Karpas-422 (cell line): ENCODE measurements at places on chromosomes 4 and X.

GRCh38 chrX:79181401-79181800 is 36.9 kb downstream of the GPR174 start:
- no peak overlapping the region for H3K4me3 ChIP-seq
- no peaks in the 10 kb centered on the region for H3K36me3 ChIP-seq
- no peaks in the 10 kb centered on the region for H3K27me3 ChIP-seq
- DNase-seq, result no peak
- H3K4me1 ChIP-seq, result no peaks in the 10 kb centered on the region

DNA sequence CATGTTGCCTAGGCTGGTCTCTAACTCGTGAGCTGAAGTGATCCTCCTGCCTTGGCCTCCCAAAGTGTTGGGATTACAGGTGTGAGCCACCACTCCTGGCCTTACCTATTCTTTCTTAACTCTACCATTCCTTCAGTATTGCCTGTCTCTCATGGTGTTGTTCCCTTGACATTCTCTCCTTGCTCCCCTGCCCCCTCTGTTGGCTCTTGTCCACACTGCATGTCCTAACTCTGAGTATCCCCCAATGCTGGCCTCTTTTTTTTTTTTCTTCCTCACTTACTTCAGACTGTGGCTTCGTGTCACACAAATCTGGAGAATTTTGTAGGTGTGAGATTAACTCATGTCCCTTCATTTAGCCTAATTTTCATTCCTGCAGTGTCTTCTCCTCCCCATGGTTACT is 22.9 kb upstream of the FRMPD4 start:
- H3K27ac ChIP-seq, result no peak overlapping the region
- H3K4me3 ChIP-seq, result no peak overlapping the region
- no peaks in the 10 kb centered on the region for H3K27me3 ChIP-seq
- DNase-seq, result peak; percentile 51

GRCh38 chr4:185322803-185323202 is 72.9 kb downstream of the LRP2BP start:
- no peaks in the 10 kb centered on the region for H3K4me1 ChIP-seq
- DNase-seq, result no peak
- H3K36me3 ChIP-seq, result peaks cover 10% of the 10 kb centered on the region
- H3K27ac ChIP-seq, result no peak overlapping the region

- H3K27me3 ChIP-seq, result no peaks in the 10 kb centered on the region
- H3K4me1 ChIP-seq, result peaks cover 72% of the 10 kb centered on the region
- no peak overlapping the region for H3K4me3 ChIP-seq
These were observed 14.7 kb downstream of the STAP1 start for GRCh38 chr4:67573193-67573592.

- no peak for DNase-seq
- peaks cover 5% of the 10 kb centered on the region; the same call in 1 of the 2 replicates for H3K4me1 ChIP-seq
- no peaks in the 10 kb centered on the region for H3K36me3 ChIP-seq
- no peak overlapping the region for H3K27ac ChIP-seq
- H3K27me3 ChIP-seq, result no peaks in the 10 kb centered on the region
These were observed 113.7 kb upstream of the ACTRT1 start for GRCh38 chrX:128165884-128166408.

DNA sequence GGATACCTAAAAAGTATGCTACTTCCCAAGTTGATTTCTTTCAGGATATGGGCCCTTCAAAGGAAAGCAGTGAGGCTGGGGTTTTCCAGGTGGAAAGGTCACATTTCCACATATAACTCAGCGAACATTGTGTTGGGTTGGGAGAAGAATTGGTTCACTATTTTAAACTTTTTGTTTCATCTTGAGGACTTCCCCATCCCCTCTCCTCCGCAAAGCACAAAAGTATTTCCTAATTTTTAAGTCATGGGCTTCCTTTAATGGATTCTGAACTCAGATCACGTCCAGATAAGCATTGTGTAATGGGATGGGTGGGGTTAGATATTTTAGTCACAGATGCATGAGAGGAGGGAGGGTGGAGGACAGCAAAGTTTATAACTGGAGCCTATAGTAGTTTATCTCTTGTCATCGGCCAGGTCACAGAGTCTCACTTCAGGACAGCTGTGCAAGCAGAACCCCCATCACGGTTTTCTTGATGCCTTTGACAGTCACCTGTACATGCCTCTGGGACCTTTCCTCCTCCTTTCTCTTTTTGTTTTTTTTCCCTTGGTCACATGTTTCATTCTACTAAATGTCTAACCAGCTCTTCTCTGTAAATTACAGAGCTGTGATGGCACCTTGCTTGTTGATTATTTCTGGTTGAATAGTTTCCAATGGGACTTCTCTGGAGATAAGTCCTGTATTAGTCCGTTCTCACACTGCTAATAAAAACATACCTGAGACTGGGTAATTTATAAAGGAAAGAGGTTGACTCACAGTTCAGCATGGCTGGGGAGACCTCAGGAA is 115.4 kb downstream of the PTTG2 start:
- no peak for DNase-seq
- no peaks in the 10 kb centered on the region for H3K36me3 ChIP-seq
- no peaks in the 10 kb centered on the region for H3K4me1 ChIP-seq

GRCh38 chr4:89158884-89159503 is 47.7 kb downstream of the TIGD2 start:
- no peaks in the 10 kb centered on the region for H3K36me3 ChIP-seq
- H3K4me1 ChIP-seq, result no peaks in the 10 kb centered on the region
- DNase-seq, result peak; percentile 68

DNA sequence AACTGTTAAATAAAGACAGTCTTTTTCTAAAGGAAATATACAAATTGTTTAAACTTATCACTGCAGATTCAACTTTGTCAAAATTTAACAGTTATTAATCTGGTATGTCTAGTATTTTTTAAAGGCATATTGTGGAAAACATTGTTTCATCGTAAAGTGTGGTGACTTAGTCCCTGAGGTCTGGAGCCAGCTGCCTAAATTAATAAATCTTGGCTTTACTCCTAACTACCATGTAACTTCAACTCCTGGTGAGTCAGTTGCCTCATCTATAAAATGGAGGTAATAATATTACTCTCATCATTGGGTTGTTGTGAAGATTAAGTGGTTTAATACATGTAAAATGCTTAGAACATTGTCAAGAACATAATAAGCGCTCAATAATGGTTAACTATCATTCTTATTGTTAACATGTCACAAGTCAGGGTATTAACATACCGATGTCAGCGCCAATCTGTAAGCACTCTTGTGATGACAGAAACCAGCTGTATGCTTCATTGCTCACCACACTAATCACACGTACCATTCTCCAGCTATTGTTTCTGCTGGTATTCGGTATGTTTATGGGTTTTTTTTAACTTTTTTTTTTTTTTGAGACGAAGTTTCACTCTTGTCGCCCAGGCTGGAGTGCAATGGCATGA is 14.1 kb upstream of the SMIM43 start:
- H3K27me3 ChIP-seq, result no peaks in the 10 kb centered on the region
- no peak for DNase-seq
- no peak overlapping the region for H3K4me3 ChIP-seq
- no peaks in the 10 kb centered on the region for H3K4me1 ChIP-seq
- H3K27ac ChIP-seq, result no peak overlapping the region

GRCh38 chrX:135024526-135024925 is 2.2 kb upstream of the RTL8B start:
- H3K27me3 ChIP-seq, result no peaks in the 10 kb centered on the region
- H3K4me3 ChIP-seq, result no peak overlapping the region
- no peak overlapping the region for H3K27ac ChIP-seq
- no peaks in the 10 kb centered on the region for H3K36me3 ChIP-seq

- H3K27me3 ChIP-seq, result no peaks in the 10 kb centered on the region
- no peak for DNase-seq
- H3K4me3 ChIP-seq, result no peak overlapping the region
- no peak overlapping the region for H3K27ac ChIP-seq
- no peaks in the 10 kb centered on the region for H3K4me1 ChIP-seq
These were observed 129.5 kb upstream of the MAGEB18 start for GRCh38 chrX:26008691-26009090.

- H3K4me3 ChIP-seq, result no peak overlapping the region
- no peak for DNase-seq
- H3K27me3 ChIP-seq, result no peaks in the 10 kb centered on the region
- peaks cover 2% of the 10 kb centered on the region; the same call in 1 of the 2 replicates for H3K4me1 ChIP-seq
These were observed 108.6 kb downstream of the CENPC start for GRCh38 chr4:67436742-67437141.

GRCh38 chr4:14383652-14384051 is 618.6 kb upstream of the CPEB2 start:
- DNase-seq, result no peak
- H3K4me1 ChIP-seq, result no peaks in the 10 kb centered on the region
- no peaks in the 10 kb centered on the region for H3K36me3 ChIP-seq
- no peak overlapping the region for H3K4me3 ChIP-seq
- H3K27me3 ChIP-seq, result no peaks in the 10 kb centered on the region

DNA sequence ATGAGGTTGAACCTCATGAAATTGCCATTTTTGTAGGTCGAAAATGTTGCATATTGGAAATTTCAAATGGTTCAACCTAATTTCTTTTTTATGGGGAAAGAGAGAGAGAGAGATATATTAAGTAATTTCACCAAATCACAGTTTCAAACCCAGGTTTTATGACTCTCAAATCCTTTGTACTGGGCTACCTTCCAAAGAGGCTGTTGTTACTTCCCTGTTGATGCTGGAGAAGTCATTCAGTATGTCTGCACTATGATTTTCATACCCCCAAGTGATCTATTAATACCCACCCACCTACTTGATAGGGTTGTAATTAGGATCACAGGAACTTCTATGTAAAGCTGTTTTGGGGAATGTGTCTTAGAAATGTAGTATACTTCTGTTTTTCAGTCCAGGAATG is 109.9 kb downstream of the ZNF330 start:
- no peak overlapping the region for H3K4me3 ChIP-seq
- H3K36me3 ChIP-seq, result no peaks in the 10 kb centered on the region
- DNase-seq, result no peak

DNA sequence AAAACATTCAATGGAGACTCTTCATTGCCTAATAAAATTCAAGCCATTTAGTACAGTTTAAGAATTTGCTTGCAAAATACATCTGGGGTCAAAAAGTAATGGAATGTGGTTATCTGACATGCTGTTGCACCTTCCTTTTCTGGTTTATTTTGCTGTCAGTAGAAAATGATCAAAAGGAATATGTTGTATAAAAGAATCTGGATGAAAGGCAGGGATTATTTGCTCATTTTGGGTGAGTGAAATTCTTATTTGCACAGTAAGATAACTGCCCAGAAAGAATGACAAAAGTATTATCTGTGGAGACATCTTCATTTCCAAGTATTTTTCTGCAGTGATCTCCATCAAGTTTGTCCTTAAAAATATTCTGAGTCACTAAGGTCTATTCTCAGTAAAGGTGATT is 30.4 kb downstream of the BOD1L1 start:
- no peaks in the 10 kb centered on the region for H3K27me3 ChIP-seq
- DNase-seq, result no peak
- H3K36me3 ChIP-seq, result peaks cover 33% of the 10 kb centered on the region
- no peak overlapping the region for H3K4me3 ChIP-seq
- H3K4me1 ChIP-seq, result peaks cover 15% of the 10 kb centered on the region

DNA sequence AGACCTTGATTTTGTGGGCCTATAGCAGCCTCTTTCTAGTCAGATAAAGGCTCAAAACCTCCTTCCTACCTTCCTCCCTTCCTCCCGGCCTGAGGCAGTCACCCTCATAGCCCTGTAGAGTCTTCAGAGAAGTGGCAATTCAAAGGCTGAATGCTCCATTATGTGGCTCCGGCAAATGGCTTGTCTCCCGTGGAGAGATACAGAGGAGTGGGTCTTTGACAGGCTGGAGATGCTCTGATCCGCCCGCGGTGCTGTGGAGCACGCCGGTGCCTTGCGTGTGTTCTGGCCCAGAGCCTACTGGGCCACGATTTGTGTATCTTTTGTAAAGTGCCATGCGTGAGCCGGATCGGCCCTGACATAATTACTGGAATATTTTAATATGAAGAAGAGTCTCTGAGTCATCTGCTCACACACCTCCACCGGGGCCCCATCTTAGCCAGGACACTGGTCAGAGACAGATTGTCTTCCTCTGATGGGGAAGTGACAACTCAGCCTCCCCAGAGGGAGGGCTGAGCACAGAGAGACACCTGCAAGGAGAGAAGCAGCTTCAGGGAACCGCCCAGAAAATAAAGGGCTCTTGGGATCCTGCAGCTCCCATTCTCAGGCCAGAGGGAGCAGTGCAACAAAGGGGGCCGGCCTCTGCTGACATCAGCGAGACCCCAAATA is 88.7 kb downstream of the DCTD start:
- no peak overlapping the region for H3K4me3 ChIP-seq
- H3K36me3 ChIP-seq, result no peaks in the 10 kb centered on the region
- DNase-seq, result no peak
- no peaks in the 10 kb centered on the region for H3K4me1 ChIP-seq

DNA sequence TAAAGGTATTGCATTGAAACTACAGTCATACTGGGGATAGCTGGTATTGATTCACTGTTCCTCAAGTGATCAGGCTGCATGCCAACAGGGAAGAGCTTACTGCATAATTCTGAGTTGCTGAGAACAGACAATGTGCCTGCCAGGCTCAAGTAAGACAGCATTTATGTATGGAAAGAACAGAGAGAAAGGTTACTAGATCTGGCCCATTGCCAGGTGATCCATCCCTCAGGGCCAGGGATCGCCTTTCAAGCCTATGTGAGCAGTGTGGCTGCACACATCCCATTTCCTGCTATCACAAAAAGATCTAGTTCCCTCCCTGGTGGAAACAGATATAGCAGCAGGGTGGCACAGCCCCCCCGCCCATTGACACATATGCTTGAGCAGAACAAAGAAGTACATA is 254.0 kb downstream of the TMA16 start:
- H3K36me3 ChIP-seq, result no peaks in the 10 kb centered on the region
- H3K27me3 ChIP-seq, result no peaks in the 10 kb centered on the region
- H3K27ac ChIP-seq, result no peak overlapping the region
- DNase-seq, result no peak
- no peaks in the 10 kb centered on the region for H3K4me1 ChIP-seq
- no peak overlapping the region for H3K4me3 ChIP-seq

DNA sequence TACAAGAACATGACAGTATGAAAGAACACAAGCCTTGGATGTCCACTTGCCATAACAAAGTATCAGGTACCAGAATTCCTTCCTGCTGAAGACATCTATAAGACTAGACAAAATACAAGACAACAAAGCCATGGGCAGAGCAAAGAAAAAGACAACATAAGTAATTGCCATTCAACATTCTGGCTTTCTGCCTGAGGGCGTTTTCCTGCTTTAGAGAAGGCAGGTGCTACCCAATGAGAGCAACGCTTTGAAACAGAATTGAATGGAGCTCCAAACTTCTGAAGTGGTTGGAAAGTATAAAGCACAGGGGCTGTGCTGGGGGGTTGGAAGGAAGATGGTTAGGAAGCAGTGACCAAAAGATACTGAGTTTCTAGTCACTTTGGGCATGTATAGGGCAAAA is 30.1 kb downstream of the PDE5A start:
- H3K4me1 ChIP-seq, result no peaks in the 10 kb centered on the region
- no peaks in the 10 kb centered on the region for H3K27me3 ChIP-seq
- no peak overlapping the region for H3K4me3 ChIP-seq
- H3K27ac ChIP-seq, result no peak overlapping the region
- DNase-seq, result peak; percentile 16
